ENCODE measurements at places on chromosomes 7 and 10.

- no peak for DNase-seq
Observed at GRCh38 chr7:154442939-154443338, 390.7 kb downstream of the DPP6 start.

- no peak for DNase-seq
Observed at GRCh38 chr10:78359640-78360091, 326.0 kb downstream of the RPS24 start.

- DNase-seq = no peak
Observed at GRCh38 chr7:40436710-40437109, 301.9 kb downstream of the SUGCT start.

DNA sequence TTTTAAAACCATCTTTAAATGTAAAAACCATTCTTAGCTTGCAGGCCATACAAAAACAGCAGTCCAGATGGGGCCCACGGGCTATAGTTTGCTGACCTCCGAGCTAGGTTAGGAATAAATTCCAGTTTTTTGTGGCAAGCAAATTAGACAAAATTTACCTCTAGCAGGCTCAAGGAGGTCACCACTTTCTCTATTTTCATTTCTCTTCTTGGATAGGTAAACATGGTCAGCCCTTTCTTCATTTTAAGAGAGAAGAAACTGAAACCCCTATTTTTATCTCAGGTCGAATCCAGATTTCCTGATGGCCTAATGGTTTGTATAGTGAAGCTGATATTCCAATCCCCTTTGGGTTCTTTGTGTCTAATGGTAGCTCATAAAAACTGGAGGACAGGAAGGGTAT, 10.7 kb downstream of the IKZF5 start:
- no peak for DNase-seq

- DNase-seq = no peak
Observed at GRCh38 chr10:48594803-48595538, 9.9 kb downstream of the ARHGAP22 start.
